ENCODE measurements at places on chromosomes 5 and 9. TPM values are rescaled to one million over a fixed set of nuclear protein-coding genes. Genes with fewer than 3 reads are reported as not detected.

HRH2 gene
- total RNA-seq, result 34.5 TPM

CCDC112 gene
- 0.60 TPM for total RNA-seq

KCNV2 gene
- total RNA-seq, result not detected

RMND5B gene
- 29.1 TPM for total RNA-seq

NIPAL4 gene
- 0.30 TPM for total RNA-seq

GABRA1 gene
- not detected for total RNA-seq

CARD9 gene
- total RNA-seq, result 0.22 TPM

ITGA1 gene
- 0.93 TPM for total RNA-seq

DUSP1 gene
- total RNA-seq, result 8.6 TPM

RNF183 gene
- not detected for total RNA-seq

SPINK7 gene
- not detected for total RNA-seq

FGF1 gene
- total RNA-seq, result not detected

CSF1R gene
- total RNA-seq, result not detected

RETREG1 gene
- total RNA-seq, result 48.0 TPM

RC3H2 gene
- 43.2 TPM for total RNA-seq

TAF1L gene
- 0.02 TPM for total RNA-seq

TSSK1B gene
- not detected for total RNA-seq

ZNF366 gene
- not detected for total RNA-seq

TRIO gene
- total RNA-seq, result 4.3 TPM

SLC1A3 gene
- not detected for total RNA-seq

DOLK gene
- total RNA-seq, result 7.4 TPM

OR4F3 gene
- not detected for total RNA-seq

NR5A1 gene
- not detected for total RNA-seq

TMEM267 gene
- total RNA-seq, result 15.1 TPM

DPP7 gene
- total RNA-seq, result 289 TPM

RHOBTB3 gene
- 0.65 TPM for total RNA-seq

IFNA2 gene
- total RNA-seq, result not detected

SHROOM1 gene
- total RNA-seq, result 0.91 TPM

REEP5 gene
- 58.1 TPM for total RNA-seq

RFESD gene
- total RNA-seq, result 7.5 TPM

GRM6 gene
- total RNA-seq, result not detected

SLC36A2 gene
- total RNA-seq, result not detected

GKAP1 gene
- total RNA-seq, result 7.7 TPM

TAL2 gene
- 0.33 TPM for total RNA-seq

SCGB3A2 gene
- total RNA-seq, result not detected

MFAP3 gene
- 27.4 TPM for total RNA-seq

HK3 gene
- not detected for total RNA-seq

FBP2 gene
- total RNA-seq, result not detected

SOHLH1 gene
- total RNA-seq, result not detected

SLC25A46 gene
- total RNA-seq, result 41.9 TPM

PHF24 gene
- not detected for total RNA-seq

HTR4 gene
- not detected for total RNA-seq

FSTL4 gene
- total RNA-seq, result not detected

PCDHB8 gene
- total RNA-seq, result not detected

Data from activated naive CD4-positive, alpha-beta T cell treated with anti-CD3 and anti-CD28 coated beads, Interleukin-2, amount 10 ng/mL, durations not matched to agents 5 hours and 36 hours (primary cell).